ENCODE measurements at places on chromosomes 1 and 21. TPM values are rescaled to one million over a fixed set of nuclear protein-coding genes. Genes with fewer than 3 reads are reported as not detected.

Gene CDK18
- total RNA-seq, result 32.6 TPM

Gene KCNN3
- 3.6 TPM for total RNA-seq

Gene TESK2
- total RNA-seq, result 17.5 TPM

Gene GRIK1
- 0.09 TPM for total RNA-seq

Gene LMOD1
- total RNA-seq, result 9.4 TPM

Gene SPRR1A
- not detected for total RNA-seq

Gene CYP4X1
- 1.1 TPM for total RNA-seq

Gene NT5C1A
- not detected for total RNA-seq

Gene BGLAP
- 1.1 TPM for total RNA-seq

Gene KCNE2
- not detected for total RNA-seq

Gene FOXO6
- total RNA-seq, result 0.52 TPM

Gene CCT3
- 116 TPM for total RNA-seq

Gene TNFRSF14
- total RNA-seq, result 142 TPM

DNA sequence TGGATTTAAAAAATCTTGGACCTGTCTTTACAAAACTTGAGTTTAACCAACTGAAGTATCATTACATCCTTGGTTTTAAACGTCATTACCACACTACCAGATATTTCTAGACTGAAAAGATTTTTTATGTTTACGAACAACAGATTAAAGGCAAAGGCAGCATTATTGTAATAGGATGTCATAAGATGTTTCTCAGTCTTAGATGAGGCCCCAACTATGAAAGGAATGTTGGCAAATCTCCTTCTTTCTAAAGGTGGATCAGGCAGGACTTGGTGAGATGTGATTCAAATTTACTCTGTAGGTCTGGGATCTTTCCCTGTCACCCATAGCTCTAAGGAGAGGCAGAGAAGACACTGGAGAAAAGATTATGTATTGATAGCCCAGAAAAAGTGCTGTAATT lies 417.9 kb downstream of the PTBP2 start:
- DNase-seq, result no peak

DNA sequence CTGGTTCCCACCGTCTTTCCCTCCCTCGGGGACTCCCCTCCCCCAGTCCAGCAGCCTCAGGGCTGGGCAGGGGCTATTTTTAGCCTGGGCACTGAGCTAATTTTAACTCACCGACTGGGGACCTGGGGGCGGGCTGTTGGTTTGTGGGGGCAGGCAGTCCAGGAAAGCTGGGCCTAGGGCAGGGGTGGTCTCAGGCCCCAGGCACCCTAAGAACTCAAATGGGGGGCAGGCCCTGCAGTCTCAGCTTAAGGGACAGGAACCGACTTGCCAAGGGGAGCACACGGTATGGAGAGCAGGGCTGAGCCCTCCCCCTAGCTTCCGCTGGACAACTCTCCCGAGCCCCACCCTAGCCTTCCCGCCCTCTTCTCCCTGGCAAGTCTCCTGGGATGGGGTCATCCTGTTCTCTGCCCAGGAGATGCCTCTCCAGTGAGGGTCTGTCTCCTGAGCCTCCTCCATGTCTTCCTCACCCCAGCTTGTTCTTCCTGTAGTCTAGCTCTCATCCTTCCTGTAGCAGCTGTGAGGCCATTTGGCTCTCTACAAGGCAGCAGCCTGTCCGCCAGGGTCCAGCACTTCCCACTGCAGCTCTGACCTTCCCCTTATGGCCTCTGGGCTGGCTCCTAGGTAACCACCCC lies 10.1 kb downstream of the MEF2D start:
- DNase-seq, result no peak

- DNase-seq, result no peak
These were observed 29.1 kb downstream of the SLC16A1 start for GRCh38 chr1:112926858-112927257.

GRCh38 chr1:200351425-200351824 lies 58.4 kb downstream of the ZNF281 start:
- no peak for DNase-seq

DNA sequence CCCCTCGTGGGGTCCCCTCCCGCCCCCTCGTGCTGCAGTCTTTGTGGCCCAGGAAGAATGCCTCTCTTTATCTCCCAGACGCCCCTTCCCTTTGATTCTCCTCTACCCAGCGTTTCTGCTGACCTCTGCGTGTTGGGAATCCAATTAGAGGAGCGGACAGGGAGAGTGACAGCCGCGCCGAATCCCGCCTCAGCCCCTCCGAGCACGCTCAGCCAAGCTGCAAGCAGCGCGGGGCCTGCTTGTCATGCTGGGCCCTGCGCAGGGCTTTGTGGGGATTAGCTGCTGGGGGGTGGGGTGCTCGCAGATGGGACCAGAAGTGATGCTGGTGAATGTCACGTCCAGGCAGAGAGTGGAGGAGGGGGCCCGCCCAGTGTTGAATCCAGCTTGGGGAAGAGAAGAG lies 91.1 kb downstream of the EPHB2 start:
- DNase-seq, result no peak

DNA sequence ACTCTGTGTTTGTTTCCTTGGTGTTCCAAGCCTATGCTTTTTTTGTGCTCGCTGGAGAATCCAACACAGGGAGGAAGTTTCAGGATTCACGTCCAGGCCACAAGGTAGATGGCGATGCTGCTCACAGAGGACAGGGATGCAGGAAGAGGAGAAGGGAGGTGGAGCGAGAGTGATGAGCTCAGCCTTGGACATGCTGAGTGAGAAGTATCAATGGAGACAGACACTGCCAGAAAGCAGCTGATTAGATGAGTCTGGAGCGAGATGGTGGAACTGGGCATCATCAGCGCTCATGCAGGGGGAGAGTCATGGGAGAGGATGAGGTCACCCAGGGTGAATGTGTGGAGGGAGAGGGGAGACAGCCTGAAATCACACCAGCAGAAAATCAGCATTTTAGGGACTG lies 110.0 kb downstream of the GLUL start:
- no peak for DNase-seq

DNA sequence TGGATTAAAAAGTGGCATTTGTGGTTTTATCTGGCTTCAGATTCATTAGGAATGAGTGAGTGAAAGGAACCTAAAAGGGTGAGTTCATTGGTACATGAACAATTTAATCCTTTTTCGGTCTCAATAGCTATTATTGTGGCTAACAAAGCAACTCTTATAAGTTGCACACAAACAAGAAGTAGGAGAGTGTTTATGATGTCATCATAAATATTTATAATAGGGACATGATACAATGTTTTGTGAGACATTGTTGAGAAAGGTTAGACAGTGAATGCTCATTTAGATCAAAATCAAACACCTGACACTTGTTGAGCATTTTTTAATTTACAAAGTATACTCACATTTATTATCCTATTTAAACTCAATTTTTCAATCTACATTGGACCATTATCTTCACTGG lies 363.4 kb downstream of the PDE4B start:
- no peak for DNase-seq

DNA sequence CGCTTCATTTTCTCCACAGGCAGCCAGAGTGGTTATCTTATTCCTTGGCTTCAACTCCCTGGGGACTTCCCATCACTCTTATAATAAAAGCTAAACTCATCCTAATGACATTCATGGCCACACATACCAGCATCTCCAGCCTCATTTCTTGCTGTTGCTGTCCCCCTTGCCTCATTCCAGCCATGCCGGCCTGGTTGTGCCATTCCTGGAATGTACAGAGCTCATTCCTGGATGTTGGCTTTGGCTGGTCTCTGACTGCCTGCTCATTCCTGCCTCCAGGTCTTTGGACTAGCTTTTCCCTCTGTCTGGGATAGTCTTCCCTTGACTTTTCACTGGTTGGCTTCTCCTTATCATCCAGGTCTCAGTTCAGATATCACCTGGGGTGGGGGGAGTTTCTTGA lies 2.4 kb upstream of the PEF1 start:
- no peak for DNase-seq

DNA sequence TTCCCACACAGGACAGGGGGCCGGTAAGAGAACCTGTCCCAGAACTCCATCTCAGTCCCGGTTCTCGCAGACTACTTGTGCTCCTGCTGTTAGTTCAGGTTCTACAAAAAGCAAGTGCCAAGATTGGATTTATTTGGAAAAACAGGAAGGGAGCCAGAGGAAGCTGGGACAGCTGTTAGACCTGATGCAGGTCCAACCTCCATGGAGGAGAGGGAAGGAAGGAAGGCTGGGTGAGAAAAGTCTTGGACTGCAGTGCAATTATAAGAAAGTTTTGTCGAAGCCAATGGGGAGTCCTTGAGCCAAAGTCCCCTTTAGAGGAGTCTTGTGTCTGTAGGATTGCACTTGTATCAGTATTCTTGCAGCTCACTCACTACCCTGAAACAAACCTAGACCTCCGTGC lies 191.2 kb downstream of the GREM2 start:
- no peak for DNase-seq

- DNase-seq, result no peak
These were observed 43.3 kb downstream of the KRTAP19-8 start for GRCh38 chr21:30994932-30995331.

- DNase-seq, result no peak
These were observed 18.5 kb downstream of the KCNN3 start for GRCh38 chr1:154851392-154852177.

DNA sequence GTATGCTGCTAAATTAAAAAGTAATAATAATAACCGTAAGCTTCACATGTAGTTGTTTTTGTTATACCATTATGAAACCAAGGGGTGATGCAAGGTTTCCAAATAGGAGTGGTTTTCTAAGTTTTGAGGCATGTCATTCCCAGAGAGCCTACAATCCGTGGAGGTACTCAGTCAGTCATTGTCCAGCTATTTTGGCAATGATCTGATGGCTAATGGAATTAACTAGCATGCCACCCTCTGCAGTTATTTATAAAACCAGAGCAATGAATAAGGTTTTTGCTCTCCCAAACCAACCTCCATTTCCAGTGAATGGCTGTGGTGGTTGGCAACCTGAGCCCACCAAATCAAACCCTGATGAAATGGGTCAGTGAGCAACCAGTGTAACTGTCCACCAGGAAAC lies 106.4 kb downstream of the TBX15 start:
- DNase-seq, result no peak

GRCh38 chr1:98668733-98669132 lies 7.2 kb downstream of the SNX7 start:
- DNase-seq, result no peak

DNA sequence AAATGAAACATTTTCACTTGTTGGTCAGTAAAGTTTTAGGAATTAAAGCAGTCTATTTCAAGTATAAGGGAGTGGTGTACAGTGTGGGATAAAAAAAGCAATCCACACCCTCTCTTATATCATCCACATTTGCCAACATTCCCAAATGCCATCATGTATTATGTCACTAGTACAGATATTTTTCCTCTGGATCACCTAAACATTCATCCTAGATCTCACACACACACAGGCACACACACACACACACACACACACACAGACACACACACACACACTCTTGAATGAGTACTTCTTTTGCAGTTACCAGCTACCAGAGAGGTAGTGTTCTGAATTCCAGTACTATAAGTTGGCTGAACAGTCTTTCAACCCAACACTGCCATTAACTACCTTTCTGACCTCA lies 1369.1 kb upstream of the ADGRL4 start:
- DNase-seq, result no peak

GRCh38 chr1:201090541-201090940 lies 21.7 kb downstream of the CACNA1S start:
- DNase-seq, result no peak

DNA sequence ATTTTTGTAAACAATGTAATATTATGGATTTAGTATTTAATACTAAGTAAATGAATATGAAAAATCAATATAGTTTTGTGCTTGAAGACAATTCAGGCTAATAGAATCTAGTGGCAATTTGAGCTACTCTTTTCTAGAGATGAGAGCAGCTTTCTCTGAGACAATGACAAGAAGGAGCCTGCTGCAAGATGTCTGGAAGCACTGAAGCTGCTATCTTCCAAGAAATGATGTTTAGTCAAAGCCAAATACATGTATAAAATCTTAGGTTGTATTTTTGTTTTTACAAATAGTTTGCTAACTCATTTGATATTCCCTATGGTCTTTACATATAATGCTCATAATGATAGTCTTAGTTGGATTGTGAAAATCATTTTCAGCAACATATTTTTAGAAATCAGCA lies 103.9 kb upstream of the COL24A1 start:
- DNase-seq, result no peak

- DNase-seq, result no peak
These were observed 301.7 kb downstream of the GRIK1 start for GRCh38 chr21:29638138-29638537.

DNA sequence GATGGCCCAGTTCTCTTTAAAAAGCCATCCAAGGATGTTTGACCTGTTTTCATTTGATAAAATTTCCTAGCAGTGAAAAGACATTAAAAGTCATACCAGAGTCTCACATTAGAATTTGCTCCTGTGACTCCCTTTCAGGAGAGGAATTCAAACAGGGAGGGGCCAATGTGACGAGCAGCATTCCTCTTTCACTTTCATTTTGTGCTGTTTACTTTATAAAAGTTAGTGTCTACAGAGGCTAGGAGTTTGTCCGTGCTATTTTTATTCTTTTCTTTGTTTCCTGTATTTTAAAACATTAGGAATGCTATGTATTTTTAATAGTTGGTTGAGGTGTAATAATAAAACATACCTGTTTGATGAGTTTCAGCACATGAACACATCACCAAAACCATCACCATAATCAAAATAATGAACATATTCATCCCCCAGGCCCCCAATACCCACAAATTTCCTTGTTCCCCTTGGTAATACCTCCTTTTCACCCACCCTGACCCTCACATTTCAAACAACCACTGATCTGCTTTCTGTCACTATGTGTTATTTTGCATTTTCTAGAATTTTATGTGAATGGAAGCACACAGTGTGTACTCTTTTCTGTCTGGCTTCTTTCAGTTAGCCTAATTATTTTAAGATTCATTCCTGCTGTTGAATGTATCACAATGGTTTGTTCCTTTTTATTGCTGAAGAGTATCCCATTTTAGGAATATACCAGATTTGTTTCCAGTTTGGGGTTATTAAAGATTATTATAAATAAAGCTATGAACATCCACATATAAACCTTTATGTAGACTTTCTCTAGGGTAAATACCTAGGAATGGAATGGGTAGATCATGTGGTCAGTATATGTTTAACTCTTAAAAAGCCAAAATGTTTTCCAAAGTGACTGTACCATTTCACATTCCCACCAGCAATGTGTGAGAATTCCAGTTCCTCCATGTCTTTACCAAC lies 129.5 kb downstream of the TENT5C start:
- no peak for DNase-seq

- peak; percentile 47 for DNase-seq
These were observed 167.2 kb upstream of the ATP1B1 start for GRCh38 chr1:168939110-168939946.

- no peak for DNase-seq
These were observed 35.9 kb downstream of the ZNF496 start for GRCh38 chr1:247295746-247296145.

- DNase-seq, result no peak
These were observed 24.9 kb downstream of the ITPKB start for GRCh38 chr1:226714148-226714547.

GRCh38 chr1:78436961-78437360 lies 53.8 kb upstream of the PTGFR start:
- no peak for DNase-seq
